HCEC 1CT (cell line): ENCODE measurements at places on chromosomes 6 and 20.
A peak's percentile ranks its signal among the peaks of the same experiment; 100 is the strongest.

GRCh38 chr6:30570740-30571074 is 535 bp upstream of the ABCF1 start:
- peak; percentile 3 for DNase-seq

GRCh38 chr6:131383421-131384411 is 189.3 kb upstream of the ARG1 start:
- DNase-seq, result no peak

DNA sequence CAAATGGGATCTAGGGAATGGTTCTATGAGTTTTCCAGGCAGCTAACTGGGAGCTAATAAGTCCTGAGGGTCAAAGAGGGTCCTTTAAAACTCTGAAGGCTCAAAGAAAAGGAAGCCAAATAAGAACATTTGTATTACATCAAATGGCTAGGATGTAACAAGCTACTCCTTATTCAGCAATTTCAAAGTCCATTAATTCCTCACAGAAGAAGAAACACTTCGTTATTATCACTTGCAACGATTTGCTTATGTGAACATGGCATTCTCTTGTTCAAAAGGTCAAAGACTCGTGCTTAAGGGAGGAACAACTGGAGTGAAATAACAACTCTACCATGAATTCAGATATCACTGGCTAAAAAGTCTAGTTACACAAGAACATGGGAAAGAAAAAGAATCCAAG is 70.8 kb upstream of the FBXO30 start:
- no peak for DNase-seq

GRCh38 chr6:25670208-25670607 is 18.2 kb downstream of the SCGN start:
- no peak for DNase-seq

GRCh38 chr20:17958373-17959256 is 10.0 kb downstream of the SNX5 start:
- DNase-seq, result peak; percentile 51

GRCh38 chr20:63682384-63683139 is 13.9 kb upstream of the TNFRSF6B start:
- peak; percentile 98 for DNase-seq
